Hematopoietic multipotent progenitor cell (in vitro differentiated cells): ENCODE measurements at places on chromosomes 5 and 9. TPM values are rescaled to one million over a fixed set of nuclear protein-coding genes. Genes with fewer than 3 reads are reported as not detected.

Gene SH2D3C
- 79.7 TPM for total RNA-seq

Gene CER1
- under 0.01 TPM for total RNA-seq

Gene NREP
- 67.3 TPM for total RNA-seq

Gene ZDHHC11B
- total RNA-seq: 1.6 TPM

GRCh38 chr5:57642698-57643097 lies 160.1 kb upstream of the ACTBL2 start:
- DNase-seq: no peak

DNA sequence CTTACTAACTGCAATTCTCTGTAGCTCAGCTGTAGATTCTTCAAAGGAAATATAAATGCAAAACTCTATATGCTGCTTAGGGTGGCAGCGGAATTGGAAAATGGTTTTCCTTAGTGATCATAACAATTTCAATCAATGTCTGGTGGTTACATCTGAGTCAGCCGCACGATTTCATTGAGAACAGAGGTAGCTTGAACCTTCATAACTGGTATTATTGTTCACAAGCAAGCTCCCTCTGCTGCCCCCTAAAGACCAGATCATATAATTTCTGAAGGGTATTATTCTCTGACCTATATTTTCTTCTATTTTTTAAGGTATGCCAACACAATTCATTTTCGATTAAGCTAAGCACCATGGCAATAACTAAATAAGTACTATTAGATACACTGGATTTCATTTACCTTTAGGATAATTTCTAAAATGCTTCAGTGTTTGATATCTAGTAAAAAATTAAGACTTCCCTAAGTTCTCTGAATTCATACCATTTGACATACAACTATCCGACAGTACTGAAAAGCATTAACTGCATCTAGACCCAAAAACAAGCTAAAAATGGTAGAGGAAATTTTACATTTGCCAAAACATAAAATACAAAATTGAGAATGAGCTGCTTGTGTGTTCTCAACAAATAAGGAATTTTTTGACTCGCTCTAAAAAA lies 181.1 kb upstream of the SPEF2 start:
- DNase-seq: peak; percentile 59

- DNase-seq: no peak
Observed at GRCh38 chr5:62550103-62550502, 28.5 kb upstream of the LRRC70 start.

DNA sequence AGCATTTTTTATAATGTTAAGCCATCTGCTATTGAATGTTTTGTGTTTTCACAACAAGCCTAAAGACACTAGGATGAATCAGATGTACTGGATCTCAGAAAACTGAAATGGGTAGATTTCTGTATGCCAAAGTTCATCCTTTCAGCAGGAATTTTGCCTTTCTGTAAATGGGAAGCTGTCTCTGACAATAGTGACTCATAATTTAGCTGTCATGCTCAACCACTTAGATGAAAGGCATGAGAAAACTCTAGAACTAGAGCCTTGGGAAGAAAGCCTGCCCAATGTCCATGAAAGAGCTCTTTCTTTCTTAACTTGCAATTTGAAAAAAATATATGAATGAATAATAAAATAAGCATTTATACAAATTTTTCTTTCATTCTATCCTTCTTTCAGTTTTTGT lies 616.0 kb upstream of the EDIL3 start:
- DNase-seq: no peak

DNA sequence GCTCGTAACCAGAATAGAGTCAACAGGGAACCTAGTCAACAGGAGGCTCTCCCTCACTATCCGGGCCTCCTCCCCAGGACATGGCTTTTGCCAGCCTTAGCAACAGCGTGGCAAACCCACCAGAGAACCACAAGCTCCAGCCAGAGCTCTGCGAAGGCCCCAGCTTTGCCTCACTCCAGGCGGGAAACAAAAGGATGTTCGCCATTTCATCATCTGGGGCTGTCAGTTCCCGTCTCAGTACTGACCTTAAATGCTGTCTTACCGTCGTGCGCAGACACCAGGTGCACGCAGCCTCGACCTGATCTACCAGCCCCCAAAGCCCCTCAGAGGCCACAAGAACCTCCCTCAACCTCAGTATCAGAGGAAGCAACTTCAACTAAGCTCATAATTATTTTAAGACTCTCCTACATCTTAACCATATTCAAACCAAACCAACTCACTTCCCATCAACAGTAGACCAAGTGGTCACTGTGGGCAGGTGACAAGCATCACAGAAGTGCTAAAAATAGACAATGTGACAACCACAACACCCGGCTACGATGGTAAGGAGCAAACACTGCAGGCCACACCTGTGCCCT lies 71.4 kb downstream of the SEMA4D start:
- no peak for DNase-seq

DNA sequence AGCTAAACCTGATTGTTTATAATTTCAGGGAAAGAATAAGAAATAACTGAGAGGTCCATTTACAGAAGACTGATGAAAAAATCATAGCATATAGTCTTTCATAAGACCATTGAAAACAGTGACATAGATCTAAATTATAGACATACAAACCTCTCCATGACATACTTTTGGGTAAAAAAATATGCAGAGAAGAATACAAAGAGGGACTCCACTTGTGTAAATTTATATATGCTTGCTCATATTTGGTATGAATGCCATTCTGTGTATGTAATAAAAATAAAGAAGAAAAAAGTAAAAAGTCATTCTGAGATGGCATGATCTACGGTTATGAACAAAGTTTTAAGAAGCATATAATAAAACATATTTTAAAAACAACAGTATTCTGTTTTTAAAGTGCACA lies 310.7 kb downstream of the ASTN2 start:
- no peak for DNase-seq

GRCh38 chr5:73022471-73023169 lies 66.8 kb downstream of the FCHO2 start:
- no peak for DNase-seq

GRCh38 chr5:149210968-149211490 lies 60.6 kb upstream of the AFAP1L1 start:
- DNase-seq: no peak

- DNase-seq: no peak
Observed at GRCh38 chr9:84947412-84947972, 278.0 kb downstream of the NTRK2 start.

GRCh38 chr9:89185980-89186379 lies 7.4 kb upstream of the SHC3 start:
- peak; percentile 27 for DNase-seq

DNA sequence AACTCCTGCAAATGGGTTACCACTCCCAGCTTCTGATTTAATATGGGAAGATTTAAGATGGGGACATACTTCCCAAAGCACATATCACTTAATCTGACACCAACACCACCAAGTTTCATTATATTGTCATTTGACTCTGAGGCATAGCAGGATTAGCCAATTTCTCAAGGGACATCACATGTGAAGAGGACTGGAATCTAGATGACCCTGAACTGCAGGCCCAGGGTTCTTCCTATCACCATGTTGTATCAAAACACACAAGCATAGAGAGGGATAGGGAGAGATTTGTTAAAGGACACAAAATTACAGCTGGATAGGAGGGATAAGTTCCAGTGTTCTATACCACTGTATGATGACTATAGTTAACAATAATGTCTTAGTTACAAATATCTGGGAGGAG lies 168.3 kb upstream of the PPP2R2B start:
- DNase-seq: no peak

DNA sequence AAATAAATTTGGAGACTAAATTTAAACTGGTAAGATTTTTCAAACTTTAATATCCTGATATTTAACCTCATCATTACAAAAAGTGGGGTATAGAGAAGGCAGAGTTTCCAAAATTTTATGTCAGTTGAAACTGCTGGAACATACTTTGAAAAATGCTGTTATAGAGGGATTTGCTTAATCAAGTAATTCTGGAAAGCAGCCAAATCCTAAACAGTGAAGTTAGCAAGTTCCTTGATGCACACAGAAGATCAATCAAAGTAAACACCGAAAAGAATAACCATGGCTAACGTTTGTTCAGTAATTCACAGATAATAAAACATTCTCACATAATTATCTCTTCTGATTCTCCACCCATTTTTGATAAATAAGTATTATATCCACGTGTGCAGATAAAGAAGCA lies 8.1 kb upstream of the PRR16 start:
- no peak for DNase-seq

DNA sequence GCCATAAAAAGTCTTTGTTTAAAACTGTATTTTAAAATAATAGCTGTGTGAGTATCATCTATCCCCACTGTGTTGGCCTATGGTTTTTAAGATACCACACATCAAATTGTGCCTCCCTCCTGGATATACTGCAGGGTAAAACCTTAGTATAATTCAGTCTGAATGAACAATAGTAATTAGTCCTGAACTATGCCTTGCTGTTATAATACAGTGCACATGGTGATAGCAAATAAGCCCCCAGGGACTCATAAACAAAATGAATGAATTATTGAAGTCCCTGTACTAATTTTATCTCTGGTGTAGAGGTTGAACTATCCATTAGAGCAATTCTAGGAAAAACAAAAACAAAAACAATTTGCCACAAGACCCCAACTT lies 142.7 kb upstream of the ADAMTSL1 start:
- DNase-seq: no peak

DNA sequence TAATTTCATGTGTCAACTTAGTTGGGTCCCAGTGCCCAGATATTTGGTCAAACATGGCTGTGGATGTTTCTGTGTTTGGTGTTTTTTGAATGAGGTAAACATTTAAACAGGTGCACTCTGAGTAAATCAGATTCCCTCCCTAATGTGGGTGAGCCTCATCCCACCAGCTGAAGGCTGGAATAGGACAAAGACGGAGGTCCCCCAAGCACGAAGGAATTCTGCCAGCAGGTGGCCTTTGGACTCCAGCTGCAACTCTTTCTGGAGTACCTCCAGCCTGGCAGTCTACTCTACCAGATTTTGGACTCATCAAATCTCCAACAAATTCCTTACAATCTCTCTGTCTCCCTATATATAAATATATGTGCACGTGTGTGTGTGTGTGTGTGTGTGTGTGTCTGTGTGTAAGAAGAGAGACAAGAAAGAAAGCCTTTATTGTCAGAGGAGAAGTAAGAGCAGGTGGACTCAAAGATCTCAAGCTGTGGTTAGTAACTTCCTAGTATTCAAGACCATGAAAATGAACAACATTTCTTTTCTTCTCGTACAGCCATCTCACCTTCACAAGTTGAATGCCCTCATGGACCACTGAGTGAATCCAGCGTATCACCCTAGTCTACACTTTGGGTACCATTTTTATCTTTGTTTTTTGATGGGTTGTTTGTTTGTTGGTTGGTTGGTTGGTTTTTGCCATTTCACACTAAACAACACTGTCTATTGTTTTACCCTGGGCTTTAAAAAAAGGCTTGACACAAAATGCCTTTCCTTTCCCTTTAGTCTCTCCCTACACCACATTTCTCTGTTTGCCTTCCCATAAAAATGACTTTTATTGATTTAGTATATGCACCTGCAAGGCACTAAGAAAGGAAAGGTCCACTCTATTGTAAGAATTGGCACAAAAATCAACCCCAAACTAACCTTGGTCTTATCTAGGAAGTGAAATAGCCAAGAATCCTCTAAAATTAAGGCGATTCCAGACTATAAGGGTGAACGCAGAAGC lies 118.7 kb downstream of the TENT4A start:
- no peak for DNase-seq
